ENCODE measurements at places on chromosomes 16 and 17.

- DNase-seq, result no peak
Observed at GRCh38 chr16:23786964-23787561, 32.2 kb downstream of the CHP2 start.

DNA sequence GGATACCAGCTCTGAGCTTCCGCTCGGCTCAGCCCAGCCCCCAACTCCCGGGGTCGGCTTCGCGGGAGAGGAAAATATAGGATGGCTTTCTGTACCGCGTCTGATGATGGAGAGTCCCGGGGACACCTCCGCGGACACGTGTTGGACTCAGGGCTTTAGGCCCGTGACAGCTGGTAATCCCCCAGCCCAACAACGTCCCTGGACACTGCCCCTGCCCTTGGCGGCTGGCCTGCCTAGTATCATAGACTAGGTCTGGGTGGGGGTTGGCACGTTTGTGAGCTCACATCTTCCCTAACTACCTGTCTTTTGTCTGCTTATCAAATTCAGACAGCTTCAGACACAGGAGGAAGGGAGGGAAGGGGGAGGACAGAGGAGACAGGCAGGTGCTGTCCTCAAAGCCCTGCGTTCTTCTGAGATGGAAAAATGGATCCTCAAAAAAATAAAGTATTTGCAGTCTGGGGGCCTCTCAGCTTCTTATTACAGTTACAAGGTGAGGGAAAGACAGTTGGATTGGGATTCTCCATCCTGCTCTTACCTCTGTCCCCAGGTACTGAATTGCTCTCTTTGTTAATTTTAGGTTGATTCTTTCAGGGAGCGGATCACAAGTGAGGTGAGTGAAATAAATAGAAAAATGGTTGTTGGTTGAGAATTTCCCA lies 698 bp downstream of the PSME3 start:
- no peak for DNase-seq

DNA sequence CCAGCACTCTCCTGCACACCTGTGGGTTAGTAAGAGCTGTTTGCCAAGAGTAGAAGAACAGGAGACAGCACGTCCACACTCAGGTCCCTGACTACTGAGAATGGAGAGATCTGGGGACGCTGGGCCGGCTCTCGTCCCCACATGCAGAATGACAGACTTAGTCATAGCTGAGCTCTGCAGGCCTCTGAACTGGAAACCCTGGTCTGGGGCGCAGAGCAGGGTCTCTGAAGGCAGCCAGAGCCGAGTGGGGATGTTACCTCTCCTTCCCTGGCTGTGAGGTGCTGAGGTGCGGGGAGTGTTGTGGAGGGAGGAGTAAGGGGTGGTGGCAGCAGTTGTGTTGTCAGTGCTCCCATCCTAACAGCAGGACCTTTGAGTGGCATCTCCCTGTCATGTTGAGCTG lies 7.2 kb upstream of the JPT2 start:
- DNase-seq, result no peak

DNA sequence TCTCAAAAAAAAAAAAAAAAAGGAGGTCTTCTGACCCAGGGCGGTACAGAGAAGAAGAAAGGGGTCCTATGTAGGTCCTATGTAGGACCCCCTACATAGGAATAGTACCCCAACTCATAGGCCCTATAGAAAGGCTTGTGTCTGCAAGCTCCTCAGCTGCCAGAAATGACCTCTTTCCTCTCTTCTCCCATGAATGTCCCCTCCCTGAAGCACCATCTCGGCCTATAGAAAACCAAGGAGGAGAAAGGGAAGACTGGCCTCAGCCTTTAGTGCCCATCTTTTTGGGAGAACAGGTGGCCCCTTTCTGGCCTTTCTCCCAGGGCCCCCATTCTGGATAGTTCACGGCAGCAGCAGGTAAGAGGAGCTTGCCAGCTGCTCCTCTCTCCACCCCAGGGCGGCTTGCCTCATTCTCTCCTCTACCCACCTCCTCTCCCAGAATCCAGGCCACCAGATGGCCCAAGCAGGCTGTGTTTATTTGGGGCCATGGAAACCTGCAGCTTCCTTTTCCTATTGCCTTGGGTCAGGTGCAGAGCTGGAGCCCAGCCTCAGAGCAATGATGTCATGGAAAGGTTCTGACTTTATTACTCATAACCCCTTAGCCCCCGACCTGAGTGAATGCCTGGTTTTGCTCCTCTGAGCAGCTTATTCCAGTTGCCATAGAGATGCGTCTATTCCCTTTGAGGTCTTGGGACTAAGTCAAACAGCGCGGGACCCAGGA lies 1.6 kb upstream of the MRPL58 start:
- no peak for DNase-seq

- DNase-seq, result no peak
Observed at GRCh38 chr17:75849724-75850123, 5.4 kb downstream of the WBP2 start.

GRCh38 chr16:83924686-83925085 lies 25.8 kb downstream of the MLYCD start:
- DNase-seq, result no peak

GRCh38 chr16:52586159-52586558 lies 39.2 kb upstream of the TOX3 start:
- DNase-seq, result no peak

DNA sequence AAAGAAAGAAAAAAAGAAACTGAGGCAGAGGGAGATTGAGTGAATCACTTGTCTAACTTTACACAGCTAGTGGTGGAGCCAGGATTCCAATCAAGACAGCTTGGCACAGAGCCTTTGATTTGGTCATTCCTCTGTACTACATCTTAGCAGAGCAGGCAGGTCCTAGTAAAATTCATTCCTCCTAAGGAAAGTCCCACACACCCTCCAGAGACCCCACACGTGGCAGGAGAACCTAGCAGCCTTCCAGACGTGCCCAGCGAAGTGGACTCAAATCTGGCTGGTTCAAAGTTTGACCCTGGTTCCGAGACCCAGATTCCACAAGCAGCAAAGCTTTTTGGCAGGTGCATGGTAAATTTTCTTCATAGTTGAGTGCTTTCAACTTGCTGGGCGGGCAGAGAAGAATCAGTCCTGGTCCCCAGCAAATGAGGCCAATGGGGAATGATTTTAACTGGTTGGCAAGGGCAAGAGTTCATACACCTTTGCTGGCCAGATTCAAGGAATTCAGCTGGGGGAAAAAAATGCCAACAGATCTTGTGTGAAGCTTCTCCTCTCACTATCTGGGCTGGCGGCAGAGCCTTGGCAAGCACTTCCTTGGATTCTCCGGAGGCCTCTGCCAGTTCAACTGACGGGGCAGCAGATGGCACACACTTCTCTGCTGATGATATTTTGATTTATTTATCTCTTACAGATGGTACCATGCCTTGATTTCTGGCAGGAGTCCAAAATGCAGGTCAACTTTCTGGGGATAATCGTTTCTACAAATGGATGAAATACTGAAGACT lies 82.4 kb downstream of the GSG1L start:
- DNase-seq, result no peak

DNA sequence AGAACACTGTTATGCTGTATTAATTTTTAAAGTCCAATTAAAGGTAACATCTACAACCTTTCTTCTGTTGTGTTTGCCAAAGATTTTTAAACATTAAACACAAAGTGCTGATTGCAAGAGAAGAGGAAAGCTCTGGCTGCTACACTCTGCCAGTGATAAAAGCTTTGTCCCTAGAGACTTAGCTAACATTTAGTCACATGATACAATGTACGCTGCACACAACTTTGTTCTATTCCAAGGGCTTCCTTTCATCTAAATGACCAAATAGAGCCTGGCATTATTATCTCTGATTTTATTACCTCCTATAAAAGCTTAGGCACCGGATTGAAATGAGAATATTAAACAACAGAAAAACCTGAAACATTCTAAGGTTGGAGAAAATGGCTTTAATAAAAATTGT lies 388.7 kb upstream of the PMFBP1 start:
- no peak for DNase-seq

- DNase-seq, result no peak
Observed at GRCh38 chr17:56141046-56141839, 12.0 kb upstream of the ANKFN1 start.

DNA sequence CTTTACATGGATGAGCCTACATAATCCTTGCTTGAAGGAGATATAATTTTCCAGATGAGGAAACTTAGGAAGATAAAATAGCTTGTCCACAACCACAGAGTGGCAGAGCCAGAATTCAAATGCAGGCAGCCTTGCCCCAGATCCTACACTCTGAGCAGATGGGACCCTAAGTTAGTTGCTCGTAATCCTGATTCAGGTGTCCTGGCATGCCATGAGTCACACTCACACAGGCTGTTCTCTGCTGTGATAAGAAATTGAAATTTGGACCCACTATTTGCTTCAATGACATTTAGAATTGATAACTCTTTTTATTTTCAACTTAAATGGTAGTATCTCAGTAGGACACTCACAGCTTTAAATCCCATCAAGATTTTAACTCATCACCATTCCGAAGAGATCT lies 150.7 kb upstream of the CACNG5 start:
- DNase-seq, result no peak

DNA sequence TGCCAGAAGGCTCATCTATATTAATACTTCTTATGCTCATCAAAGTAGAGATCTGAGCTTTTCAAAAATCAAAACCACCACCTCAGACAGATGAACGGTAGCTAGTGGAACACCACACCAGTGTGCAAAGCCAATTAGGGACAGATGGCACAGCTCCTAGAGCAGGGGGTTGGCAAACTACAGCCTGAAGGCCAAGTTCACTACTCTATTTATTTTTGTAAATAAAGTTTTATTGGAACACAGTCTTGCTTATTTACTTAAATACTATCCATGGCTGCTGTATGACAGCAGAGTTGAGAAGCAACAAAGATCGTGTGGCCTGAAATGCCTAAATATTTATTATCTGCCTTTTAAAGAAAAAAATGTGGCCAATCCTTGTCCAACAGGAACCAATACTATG lies 56.8 kb downstream of the AMFR start:
- DNase-seq, result no peak

GRCh38 chr16:27344721-27345120 lies 30.9 kb downstream of the IL4R start:
- no peak for DNase-seq

- DNase-seq, result no peak
Observed at GRCh38 chr17:5780476-5780875, 196.2 kb upstream of the NLRP1 start.
